Activated naive CD4-positive, alpha-beta T cell treated with anti-CD3 and anti-CD28 coated beads, Interleukin-2, amount 10 ng/mL, durations not matched to agents 7 days and 5 days (primary cell): ENCODE measurements at places on chromosomes 13 and 19.

GRCh38 chr19:12872255-12872654, 9.0 kb downstream of the DNASE2 start:
- DNase-seq: no peak

GRCh38 chr19:46759817-46760333, 13.6 kb upstream of the STRN4 start:
- DNase-seq: no peak

- no peak for DNase-seq
Measured at GRCh38 chr19:39098365-39099269, 14.4 kb downstream of the ACP7 start.

DNA sequence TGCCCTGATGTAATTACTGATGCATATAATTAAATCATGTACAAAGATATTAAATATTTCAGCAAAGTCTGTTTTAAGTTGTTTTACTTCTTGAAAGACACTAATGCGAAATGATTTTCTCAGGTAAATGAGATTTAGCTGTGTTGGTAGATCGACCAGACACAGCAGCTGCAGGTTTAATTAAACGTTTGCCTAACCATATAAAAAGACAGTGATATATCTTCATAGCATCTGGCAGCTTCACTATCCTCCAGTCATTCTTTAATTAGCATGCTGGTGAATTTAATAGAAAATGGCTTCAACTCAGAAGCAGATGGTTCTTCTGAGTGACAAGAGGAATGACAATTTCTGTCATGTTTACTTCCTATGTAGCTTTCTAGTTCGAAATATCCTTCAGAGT, 69.3 kb downstream of the NHLRC3 start:
- no peak for DNase-seq

GRCh38 chr13:42929886-42930535, 62.0 kb downstream of the EPSTI1 start:
- no peak for DNase-seq

DNA sequence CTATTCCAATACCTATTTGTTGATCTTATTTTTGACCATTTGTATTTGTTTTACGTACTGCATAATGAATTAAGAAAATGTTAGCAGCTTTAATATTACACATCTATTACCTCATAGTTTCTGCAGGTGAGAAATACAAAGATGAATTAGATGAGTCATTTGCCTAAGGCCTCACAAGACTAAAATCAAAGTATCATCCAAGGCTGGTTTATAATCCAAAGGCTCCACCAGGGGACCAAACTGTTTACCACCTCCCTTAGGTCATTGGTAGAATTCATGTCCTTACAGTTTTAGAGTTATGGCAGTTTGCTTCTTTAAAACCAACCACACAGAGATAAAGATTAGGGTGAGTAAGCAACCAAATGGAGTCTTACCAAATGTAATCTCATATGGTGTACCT, 848.1 kb downstream of the SLITRK6 start:
- DNase-seq: no peak

DNA sequence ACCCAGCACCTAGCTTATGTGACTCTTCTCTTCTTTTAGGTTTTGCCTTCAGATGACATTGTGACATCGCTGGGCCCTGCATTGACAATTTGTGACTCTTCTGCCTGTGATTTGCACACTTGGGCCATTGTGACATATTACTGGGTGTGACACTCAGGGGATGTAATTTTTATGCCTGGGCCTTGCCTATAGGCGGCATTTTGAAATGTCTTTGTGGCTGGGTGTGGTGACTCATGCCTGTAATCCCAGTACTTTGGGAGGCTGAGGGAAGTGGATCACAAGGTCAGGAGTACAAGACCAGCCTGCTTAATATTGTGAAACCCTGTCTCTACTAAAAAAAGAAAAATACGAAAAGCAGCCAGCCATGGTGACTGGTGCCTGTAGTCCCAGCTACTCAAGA, 28.4 kb upstream of the ZNF681 start:
- no peak for DNase-seq

DNA sequence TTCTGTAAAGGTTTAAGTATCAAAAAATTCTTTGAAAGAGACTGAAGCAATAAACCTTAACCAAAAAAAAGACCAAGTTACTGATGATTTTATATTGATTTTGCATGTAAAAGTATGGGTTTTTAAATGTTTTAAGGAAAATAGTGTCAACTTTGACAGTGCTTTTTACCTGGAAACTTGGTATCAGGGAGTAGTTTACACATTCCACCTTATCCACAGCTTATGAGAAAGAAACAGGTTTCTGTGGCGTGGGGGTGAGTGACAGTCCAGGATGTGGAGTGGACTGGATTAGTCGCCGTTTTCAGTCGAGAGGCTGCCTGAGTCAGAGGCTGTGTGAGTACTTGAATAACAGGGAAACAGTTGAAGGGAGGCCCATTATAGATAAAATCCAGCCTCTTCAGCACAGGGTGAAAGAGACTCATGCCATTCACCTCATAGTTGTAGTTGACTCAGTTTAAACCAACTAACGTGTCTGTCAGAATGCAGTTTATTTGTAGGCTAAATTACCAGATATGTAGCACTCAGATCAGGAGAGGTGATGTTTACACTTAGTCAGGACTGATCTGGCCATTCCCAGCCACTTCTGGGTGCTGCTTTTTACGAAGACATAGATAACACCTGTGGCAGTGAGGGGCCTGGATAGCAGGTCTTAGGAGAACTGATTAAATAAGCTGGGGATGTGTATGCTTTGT, 595 bp upstream of the GPR183 start:
- DNase-seq: peak; percentile 65

DNA sequence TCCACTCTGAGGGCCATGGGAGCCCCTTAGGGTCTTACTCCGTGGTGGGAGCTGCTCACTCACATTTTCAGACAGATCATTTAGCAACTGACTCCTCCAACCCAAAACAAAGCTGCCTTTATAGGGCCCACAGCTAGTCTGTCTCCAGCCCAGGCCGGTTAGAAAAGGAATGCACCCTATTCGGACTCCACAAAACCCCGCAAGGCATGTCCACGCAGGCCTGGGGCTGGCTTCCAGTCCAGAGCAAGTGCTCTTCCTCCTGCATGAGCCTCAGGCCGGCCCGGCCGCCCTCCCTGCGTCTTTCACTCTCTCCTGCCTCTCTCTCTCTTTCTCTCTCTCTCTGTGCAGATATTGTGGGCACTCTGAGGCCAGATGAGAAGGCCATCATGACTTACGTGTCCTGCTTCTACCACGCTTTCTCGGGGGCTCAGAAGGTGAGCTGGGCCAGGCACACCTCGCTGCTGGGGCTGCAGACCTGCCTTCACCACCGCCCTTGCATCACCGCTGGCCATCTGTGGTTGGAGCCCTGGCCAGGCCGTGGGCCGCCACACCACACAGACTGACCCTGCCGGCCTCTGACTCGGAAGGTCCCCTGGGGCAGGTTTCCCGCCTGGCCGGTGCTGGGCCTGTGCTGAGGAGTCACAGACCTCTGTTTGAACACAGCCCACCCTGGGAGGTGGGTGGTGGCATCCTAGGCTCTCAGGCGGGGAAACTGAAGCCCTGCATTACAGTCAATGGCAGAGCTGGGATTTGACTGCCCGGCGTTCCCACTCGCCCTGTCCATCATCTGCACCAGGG, 33.1 kb downstream of the CAPN12 start:
- no peak for DNase-seq

DNA sequence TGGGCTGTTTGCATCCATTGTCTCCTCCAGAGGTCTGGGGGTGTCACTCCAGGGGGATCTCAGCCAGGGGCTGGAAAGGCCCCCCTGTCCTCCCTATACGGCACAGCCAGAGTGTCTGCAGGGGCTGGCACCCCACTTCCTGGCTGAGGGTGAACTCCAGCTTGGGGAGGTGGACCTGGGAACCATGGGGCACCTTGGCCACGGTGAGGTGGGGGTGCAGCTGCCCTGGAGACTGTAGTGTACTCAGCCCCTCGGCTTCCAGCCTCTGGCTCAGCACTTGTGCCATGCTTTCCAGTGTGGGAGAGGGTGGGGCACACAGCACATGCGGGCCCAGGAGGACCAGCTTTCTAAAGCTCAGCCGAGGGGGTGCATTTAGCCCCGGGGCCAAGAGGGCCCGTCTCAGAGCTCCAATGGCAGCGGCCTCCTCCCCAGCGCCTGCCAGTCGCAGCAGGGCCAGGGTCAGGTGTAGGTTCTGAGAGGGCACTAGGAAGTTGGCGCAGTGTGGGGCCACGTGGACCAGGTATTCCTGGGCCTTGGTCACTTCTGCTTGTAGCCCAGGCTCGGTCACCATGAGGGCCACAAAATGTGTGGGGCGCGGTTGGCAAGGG, 1.4 kb downstream of the LENG9 start:
- no peak for DNase-seq

DNA sequence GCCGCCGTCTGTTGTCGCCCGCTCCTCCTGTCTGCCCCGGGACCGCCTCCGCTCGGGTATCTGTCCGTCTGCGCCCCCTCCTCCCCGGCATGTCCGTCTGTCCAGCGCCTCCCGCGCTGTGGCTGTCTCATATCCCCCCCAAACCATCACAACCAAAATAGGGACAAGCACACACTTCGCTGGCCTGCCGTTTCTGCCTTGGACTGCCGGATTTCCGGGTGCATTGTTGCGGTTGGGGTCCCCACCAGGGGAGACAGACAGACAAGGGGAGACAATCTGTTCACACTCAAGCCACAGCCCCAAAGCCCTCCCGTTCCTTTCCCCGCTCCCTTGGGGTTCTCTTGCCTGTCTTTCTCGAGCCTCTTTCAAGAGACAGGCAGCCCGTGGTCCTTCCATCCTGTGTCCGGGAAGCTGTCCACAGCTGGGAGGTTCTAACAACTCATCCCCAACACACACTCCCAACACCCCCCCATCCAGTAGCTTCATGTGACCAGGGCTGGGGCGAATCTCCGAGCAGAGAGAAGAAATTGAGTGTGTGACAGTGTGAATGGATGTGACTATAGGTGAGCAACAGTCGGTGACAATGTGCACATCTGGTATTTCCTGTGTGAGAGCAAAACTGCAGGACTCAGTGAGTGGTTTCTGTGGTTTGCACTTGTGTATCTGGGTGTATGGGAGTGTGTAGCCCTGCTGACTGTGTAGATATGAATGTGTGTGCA, 16.5 kb upstream of the FOSB start:
- DNase-seq: peak; percentile 67

- no peak for DNase-seq
Measured at GRCh38 chr19:57675881-57676280, 5.9 kb upstream of the ZNF551 start.

- DNase-seq: no peak
Measured at GRCh38 chr13:19179916-19180315, 1.7 kb downstream of the TUBA3C start.

DNA sequence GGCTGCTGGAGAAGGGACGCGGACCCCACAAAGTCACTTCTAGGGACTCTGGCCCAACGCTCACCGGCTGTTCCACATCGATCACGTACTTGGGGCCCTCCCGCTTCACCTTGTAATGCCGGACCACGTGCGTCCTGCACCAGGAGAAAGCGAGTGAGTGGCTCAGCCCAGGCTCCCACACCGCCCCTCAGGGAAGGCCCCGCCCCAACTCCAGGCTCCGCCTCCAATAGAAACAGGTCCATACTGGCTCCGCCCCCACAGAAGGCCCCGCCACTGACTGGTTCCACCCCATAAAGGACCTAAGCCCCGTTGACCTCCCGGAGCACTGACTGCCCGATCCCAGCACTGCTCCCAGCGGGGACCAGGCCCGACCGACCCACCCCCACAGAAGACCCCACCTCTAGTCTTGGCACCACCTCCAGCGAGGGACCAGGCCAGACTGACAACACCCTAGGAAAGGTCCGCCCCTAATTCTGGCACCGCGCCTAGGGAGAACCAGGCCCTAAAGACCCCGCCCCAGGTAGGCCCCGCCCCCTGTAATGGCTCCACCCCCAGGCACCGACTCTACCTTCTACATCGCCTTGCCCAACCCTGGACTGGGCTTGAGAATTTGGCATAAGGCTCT, 11.3 kb downstream of the STAP2 start:
- DNase-seq: peak; percentile 87

- DNase-seq: no peak
Measured at GRCh38 chr19:823565-824121, 1.9 kb upstream of the PLPPR3 start.

DNA sequence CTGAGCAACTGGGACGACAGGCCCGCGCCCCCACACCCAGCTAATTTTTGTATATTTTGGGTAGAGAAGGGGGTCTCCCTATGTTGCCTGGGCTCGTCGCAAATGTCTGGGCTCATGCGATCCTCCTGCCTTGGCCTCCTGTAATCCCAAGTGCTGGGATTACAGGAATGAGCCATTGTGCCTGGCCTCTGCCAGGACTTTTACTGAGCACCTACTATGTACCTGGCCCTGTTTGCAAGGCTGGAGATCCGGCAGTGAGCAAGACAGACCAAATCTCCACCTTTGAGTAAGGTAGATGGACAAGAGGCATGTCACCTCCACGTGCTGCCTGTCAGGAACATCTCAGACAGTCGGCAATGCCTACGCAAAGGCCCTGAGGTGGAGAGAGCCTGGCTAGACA, 6.9 kb downstream of the FKBP8 start:
- DNase-seq: no peak

- peak; percentile 70 for DNase-seq
Measured at GRCh38 chr19:17448131-17448967, at the start of gene TMEM221. Gene TMEM221, minus strand, starts transcription at chr19:17448668. Its CDS starts 206 bp downstream, at chr19:17448462.

DNA sequence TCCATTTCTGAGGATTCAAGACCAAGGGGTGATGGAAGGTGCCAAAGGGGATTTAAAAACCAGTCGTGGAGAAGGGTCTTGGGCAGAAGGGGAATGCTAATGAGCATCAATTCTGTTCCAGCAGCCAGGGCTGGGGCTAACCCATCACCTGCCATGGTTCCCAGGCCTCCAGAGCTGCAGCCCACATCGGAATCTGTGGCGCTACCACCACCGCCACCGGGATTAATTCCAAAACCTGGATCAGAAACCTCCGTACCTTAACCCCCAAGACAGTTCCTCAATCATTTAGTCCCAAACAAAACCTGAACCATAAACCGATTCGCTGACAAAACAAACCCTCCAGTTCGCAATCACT, 583 bp downstream of the ZNF615 start:
- no peak for DNase-seq

GRCh38 chr19:53511933-53512374, 26.0 kb upstream of the ZNF331 start:
- peak; percentile 48 for DNase-seq

- DNase-seq: peak; percentile 58
Measured at GRCh38 chr19:13102666-13103580, at the start of gene LYL1. Gene LYL1, minus strand, starts transcription at chr19:13102858. Its CDS starts 1,687 bp downstream, at chr19:13101171.

- no peak for DNase-seq
Measured at GRCh38 chr19:56170261-56170660, 5.5 kb upstream of the GALP start.

GRCh38 chr13:25899464-25899863, 152.4 kb downstream of the SHISA2 start:
- no peak for DNase-seq

- DNase-seq: no peak
Measured at GRCh38 chr13:37442996-37443395, 155.6 kb downstream of the POSTN start.

DNA sequence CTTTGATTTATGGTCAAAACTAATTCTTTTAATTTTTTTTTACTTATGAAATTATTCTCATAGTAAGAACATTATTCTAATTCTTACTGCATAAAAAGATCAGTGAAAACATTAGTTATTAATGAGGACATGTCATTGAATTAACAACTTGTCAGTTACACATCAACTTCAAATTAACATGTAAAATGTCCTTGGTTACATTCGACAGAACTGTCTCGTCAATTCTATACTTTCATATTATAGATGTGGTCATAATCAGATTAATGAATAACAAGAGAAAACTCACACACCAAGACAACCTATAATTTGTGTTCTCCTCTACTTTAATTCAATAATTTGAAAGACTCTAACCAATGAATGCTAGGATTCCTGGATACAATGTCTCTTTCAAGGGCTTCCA, 66.7 kb downstream of the KATNAL1 start:
- DNase-seq: no peak
